Stimulated activated CD4-positive, alpha-beta T cell treated with anti-CD3 and anti-CD28 coated beads, TNF-alpha, amount 100 ng/mL, for 48 hours (primary cell): ENCODE measurements at places on chromosomes 6 and 20.

DNA sequence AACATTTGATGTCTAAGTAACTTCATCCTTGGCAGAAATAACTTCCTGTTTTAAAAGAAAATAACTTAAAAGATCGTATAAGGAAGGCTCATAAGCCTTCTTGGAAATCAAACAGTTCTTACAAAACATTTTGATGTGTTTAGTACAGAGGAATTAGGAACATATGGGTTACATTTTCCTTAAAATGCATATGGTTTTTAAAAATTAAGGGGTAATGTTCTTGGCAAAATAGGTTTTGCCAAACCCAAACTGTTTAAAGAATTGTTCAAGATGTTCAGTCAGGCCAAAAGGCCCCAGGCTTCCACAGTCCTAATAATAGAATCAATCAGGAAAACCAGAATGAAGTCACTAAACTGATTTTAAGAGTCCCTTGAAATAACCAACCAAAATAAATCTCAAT is 142.7 kb upstream of the SLC35B3 start:
- DNase-seq = no peak

GRCh38 chr20:48751871-48752270 is 75.9 kb downstream of the PREX1 start:
- no peak for DNase-seq

DNA sequence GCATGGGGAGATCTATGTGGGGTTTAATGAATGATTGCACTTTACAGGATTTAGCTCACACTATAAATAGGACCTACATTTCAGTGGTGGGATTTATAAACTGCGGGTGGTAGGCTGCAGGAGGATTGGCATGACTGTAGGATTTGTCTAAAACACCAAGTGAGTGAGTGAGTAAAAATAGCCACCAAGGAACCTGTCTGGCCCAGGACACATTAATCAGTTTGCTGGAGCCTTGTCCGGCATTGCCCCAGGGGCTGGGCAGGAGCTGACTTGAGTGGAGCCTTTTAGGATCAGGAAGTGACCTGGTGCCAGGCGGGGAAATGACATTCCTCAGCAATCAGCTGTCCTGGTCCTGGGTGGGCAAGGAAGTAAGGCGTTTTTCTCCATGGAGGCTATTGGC is 278.7 kb upstream of the PRND start:
- no peak for DNase-seq

DNA sequence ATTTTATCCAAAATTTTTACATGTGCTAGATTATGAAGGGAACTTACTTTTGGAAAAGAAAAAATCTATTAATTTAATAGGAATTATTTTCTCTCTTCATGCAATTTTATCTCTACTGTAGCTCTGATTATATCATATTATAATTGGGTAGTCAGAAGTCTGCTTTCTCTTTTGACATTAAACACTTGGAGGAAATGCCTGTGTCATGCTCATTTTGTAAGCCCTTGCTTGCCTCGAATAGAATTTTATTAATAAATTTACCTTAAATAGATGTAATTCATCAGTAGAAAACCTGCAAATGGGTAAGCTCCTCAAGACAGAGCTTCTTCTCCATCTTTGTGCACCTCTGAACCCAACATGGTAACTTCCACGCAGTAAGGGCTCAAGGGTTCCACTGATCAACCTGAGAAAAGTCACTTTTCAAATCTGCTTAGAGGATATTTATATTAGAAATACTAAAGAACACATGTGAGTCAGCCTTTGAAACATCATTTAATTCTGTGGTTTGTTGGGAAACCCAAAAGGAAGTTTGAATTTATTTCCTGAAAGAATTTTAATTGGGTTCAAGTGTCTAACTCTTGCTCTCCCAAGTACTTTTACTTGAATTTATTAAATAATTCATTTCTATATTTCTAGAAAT is 266.0 kb downstream of the ALDH8A1 start:
- DNase-seq = no peak

GRCh38 chr6:55108134-55109130 is 65.9 kb upstream of the HCRTR2 start:
- DNase-seq = no peak
